ENCODE measurements at places on chromosomes 1 and 21. TPM values are rescaled to one million over a fixed set of nuclear protein-coding genes. Genes with fewer than 3 reads are reported as not detected.

KRTAP19-7 gene
- not detected for total RNA-seq

MROH9 gene
- total RNA-seq = not detected

AKIRIN1 gene
- total RNA-seq = 64.1 TPM

GCSAML gene
- 0.33 TPM for total RNA-seq

HES2 gene
- total RNA-seq = not detected

GFI1 gene
- not detected for total RNA-seq

NUAK2 gene
- total RNA-seq = 2.4 TPM

COL16A1 gene
- total RNA-seq = 63.1 TPM

LIN28A gene
- not detected for total RNA-seq

FYB2 gene
- 0.64 TPM for total RNA-seq

MR1 gene
- 6.6 TPM for total RNA-seq

PDZK1IP1 gene
- total RNA-seq = not detected

CD34 gene
- 14.5 TPM for total RNA-seq

SPRR4 gene
- total RNA-seq = not detected
